ENCODE measurements at places on chromosomes 7 and 10. TPM values are rescaled to one million over a fixed set of nuclear protein-coding genes. Genes with fewer than 3 reads are reported as not detected.

DNA sequence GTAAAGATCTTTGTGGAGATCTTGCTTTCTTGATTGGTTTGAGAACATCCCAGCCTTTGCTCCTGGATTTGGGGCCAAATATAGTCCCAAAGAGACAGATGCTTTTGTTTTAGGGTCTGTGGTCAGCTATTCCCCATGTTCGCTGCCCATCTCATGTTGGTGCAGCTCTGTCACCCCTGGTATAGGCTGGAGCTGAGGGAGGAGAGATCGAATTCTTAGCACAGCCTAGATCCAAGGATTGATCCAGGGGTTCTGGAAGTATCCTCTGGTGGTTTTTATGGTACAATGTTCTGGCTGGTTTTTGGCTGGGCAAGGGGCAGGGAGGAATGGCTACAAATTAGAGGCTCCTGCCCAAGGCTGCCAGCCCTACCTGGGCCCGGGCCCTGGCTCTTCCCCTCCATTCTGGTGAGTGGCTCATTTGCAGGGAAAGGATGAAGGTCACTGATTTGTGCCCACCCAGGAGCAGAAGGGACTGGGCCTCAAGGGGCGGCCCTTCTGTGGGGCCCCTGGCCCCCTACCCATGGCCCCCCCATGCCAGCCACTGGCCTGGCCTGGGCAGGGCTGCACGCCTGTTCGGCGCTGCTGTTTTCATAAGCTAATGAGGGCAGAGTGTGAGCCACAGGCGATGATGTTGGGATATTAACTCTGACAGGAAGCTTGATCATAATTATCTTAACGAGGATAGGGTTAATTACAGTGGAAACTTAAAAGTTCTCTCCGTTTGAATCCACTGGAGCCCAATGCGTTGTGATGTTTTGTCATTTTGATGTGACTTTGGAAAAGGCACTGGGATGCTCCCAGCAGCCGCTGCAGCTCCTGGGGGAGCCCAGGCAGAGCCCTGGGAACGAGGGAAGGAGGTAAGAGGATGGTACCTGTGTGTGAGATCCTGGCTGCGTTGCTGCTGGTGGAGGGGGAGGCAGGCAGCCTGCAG is 600.6 kb downstream of the LRMDA start:
- DNase-seq = no peak

DNA sequence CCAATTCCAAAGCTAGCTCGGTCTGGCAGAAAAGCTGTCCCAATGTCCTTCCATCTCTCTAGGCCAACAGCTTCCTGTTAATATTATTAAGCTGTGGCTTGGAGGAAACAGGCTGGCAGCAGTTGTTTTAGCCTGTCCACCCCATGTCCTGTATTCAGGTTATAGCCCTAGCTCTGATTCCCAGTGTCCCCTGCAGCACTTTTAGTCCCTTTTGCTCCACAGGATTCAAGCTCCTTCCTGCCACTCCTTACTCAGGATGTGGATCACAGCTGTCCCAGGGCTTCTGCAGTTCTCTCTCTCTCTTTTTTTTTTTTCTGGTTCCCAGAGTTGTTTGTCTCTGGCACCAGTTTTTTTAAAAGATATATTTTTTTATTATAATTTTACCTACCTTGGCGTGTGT is 85.2 kb downstream of the PPP1R17 start:
- no peak for DNase-seq

DNA sequence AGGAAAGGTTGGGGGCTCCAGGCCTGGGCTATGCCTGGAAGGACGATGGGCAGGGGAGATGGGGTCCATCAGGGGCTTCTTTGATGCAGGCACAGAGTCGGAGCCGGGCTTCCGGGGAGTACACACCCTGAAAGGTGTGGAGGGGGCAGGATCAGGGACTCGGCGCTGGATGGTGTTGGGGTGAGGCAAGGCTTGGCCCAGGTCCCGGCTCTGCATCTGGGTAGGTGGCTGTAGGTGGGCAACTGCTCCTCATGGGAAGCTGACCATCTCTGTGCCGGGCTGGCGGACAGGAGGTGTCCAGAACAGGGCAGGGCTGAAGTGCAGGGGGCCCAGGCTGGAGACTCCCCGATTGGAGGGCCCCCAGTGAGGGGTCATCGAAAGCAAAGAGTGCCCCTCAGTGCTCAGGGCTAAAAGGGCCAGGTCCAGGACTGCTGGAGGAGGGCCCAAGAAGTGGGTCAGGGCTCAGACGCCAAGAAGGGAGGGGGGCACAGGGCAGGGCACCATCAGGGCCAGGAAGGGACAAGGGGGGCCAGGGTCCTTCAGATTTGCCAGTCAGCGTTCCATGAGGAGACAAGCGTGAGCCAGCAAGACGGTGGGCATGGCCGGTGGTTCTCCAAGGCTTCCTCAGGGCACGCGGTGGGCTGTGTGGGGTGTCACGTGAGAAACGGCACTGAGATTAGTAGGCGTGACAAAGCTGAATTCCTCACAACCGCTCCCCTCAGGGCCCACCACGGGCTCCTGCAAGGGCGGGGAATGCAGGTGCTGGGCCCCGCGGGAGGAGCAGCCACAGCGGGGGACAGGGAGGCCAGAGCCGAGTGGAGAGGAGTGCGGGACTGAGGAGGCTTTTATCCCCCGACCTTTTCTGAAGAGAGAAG is 97.0 kb downstream of the BMS1 start:
- DNase-seq = no peak

GRCh38 chr10:94143261-94143660 is 149.5 kb downstream of the PLCE1 start:
- DNase-seq = no peak

DNA sequence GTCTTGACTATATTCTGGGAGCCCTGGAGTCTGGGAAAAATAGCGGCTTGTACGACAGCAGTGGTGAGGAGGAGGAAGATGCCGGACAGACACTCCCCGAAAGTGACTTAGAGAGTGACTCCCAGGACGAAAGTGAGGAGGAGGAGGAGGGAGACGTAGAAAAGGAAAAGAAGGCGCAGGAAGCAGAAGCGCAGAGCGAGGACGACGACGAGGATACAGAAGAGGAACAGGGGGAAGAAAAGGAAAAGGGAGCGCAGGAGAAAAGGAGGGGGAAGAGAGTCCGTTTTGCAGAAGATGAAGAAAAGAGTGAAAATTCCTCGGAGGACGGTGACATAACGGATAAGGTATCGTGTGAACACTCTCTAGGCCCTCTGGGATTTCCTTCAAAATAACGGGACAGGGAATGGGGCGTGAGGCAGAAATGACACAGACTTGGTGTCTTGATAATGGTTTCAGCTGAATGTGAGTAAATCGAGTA is 908 bp downstream of the NOM1 start:
- DNase-seq = no peak

The SOSTDC1 gene
- 2.6 TPM for total RNA-seq

The OR9A2 gene
- 1.2 TPM for total RNA-seq

Data from breast epithelium (tissue), 4 donors.